ENCODE measurements at places on chromosomes 5 and 9.
A peak's percentile ranks its signal among the peaks of the same experiment; 100 is the strongest.

DNA sequence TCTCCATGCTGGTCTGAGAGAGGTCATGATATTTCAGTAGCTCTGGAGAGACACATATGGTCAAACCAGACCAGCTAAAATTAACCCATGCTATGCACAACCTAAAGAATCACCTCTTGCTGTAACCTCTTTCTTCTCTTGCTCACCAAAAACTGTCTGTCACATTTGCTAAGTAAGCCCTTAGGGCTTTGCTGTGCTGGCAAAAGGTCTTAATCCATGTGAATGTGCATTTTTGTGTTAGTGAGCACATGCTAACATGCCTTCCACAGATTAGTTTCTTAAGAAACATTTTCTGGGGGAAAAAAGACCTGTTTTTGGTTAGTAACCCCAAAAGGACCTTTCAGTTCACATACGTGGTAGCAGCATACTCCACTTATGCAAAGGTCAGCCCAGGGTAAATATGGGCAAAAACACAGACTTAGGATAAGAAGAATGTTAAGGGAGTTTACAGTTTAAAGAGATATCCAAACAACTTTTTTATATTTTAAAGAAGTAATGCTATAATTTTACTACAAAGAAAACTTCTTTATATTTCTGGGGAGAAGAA lies 124.2 kb upstream of the CCDC152 start:
- DNase-seq = no peak

DNA sequence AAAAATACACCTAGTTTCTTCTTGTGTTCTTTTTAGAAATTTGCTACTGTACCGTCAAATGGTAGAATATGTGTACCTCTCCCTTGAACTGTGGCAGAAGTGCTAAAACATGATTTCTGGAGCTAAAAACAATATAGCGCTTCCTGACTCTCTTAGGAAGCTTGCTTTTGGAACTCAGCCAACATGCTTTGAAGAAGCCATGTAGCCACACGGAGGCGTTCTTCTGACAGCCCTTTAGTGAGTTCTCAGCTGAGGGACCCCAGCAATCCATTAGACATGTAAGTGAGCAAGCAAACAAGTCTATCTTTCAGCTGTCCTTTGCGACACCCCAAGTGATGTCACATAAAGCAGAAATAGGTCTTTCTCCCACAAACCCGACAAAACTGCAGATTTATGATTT lies 917.0 kb downstream of the CDH9 start:
- DNase-seq = no peak

DNA sequence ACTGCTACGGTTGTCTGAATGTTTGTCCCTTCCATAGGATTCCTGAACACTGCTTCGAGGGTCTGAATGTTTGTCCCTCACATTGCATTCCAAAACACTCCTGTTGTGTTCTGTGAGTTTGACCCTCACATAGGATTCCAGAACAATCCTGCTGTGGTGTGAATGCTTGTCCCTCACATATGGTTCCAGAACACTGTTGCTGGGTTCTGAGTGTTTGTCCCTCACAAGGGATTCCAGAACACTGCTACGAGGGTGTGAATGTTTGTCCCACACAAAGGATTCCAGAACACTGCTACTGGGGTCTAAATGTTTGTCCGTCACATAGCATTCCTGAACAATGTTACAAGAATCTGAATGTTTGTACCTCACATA lies 201.2 kb downstream of the FOXD4L6 start:
- DNase-seq = no peak

GRCh38 chr5:158079097-158079496 lies 220.2 kb upstream of the CLINT1 start:
- DNase-seq = no peak

DNA sequence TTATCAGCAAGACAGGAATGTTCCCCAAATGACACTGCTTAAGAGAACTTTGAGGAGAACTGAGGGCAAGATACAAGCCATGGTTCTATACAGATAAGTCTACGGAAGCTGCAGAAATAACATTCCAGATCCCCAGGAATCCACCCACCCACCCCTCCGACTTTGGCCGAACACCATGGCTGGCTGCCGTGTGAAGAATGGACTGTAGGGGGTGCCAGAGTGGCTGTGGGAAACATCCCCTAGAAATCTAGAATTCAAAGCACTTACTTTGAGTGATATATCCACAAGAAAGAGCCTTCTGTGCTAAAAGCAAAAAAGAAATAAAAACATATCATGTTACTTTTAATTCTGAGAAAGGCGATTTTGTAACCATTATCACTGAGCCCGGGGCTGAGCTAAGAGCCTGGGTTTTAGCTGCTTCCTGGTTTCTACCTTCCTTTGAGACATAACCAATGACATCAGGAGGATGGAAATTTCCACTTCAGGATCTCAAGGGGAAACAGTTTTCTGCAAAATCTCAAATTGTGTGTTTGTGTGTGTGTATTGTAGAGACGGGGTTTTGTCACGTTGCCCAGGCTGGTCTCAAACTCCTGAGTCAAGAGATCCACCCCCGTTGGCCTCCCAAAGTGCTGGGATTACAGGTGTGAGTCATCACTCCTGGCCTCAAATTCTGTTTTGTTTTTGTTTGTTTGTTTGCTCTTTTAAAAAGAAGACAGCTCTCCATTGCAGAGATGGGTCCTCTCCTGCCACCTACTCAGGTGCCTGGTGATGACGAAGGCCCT lies 36.4 kb downstream of the GGTA1 start:
- DNase-seq = no peak

DNA sequence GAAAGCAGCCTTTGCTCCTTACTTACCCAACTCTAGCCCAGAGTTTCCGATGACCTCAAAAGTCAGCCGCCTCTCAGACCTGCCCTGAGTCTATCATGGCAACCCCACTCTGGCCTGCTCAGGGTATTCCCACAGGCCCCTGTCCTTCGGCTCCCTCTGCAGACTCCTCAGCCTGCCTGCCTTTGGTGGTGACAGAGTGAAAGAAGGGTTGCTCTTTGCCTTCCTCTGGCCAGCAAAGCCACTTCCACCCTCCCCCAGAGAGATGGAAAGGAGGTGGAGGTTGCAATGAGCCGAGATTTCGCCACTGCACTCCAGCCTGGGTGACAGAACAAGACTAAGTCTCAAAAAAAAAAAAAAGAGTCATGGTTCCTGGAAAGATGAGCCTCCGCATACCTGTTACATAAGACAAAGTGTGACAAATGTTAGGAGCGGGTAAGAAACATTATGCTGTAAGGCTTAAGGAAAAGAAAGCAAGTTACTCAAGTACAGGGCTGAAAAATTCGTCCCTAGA lies 2.3 kb upstream of the SMIM33 start:
- DNase-seq = no peak

GRCh38 chr5:122415030-122415800 lies 103.2 kb downstream of the SNCAIP start:
- peak; percentile 53 for DNase-seq

- DNase-seq = no peak
These were observed 160.2 kb downstream of the DENND1A start for GRCh38 chr9:123769719-123770118.

GRCh38 chr9:90611568-90611967 lies 31.1 kb downstream of the DIRAS2 start:
- no peak for DNase-seq

- peak; percentile 55 for DNase-seq
These were observed 302.8 kb downstream of the EBF1 start for GRCh38 chr5:158796812-158797497.

DNA sequence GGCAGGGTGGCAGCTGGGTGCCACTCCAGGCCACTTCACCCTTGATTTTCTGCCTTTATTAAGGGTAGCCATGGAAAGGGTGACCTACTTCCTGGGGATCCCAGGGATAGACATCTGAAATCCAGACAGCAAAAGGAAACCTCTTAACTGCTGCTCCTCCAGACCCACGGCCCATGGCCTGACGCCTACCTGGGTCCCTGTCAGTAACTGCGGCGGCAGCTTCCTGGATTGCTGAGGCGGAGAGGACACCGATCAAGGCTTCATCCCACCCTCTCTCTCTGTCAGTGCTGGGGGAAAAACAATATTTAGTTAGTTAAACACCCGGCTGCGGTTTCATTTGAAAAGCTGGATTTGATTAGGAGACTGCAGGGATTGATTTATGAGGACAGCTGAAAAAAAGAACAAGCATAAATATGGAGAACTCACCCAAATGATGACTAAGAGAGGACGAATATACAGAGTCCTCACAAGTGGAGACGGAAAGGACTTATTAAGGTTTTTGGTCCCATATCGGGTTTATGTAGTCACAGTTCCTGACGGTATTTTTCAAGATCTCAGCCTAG lies 158.7 kb upstream of the KLF4 start:
- peak; percentile 55 for DNase-seq

GRCh38 chr5:106408570-106408969 lies 1262.2 kb downstream of the EFNA5 start:
- no peak for DNase-seq

DNA sequence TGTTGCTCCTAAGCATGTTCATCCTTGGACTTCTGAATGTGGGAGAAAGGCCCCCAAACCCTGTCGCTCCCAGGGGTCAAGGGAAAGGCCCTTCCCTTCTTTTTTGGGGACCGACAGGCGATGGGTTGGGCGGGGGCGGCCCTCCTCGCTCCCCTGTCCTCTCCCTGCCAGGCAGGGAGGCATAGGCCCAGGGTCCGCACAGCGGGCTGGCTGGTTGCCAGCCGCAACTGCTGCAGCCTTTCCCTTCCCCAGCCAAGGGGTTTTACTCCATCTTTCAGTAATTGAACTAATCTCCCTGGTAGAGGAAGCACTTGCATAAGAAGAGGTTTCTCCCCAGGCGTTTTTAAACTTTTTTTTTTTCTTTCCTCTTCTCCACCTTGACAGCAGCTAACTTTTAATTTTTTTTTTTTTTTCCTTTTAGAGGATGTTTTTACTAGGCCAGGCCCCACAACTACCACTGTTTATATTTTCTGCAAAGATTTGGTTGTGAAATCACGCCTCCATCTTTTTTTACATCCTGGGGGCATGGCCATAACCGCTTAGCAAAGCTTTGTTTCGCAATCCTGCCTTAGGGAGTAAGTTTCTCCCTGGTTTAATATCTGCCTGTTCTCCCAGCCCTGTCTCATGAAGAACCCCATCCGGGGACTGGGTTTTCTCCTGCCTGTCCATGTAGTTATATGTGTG lies 216.9 kb upstream of the ZNF608 start:
- peak; percentile 87 for DNase-seq

DNA sequence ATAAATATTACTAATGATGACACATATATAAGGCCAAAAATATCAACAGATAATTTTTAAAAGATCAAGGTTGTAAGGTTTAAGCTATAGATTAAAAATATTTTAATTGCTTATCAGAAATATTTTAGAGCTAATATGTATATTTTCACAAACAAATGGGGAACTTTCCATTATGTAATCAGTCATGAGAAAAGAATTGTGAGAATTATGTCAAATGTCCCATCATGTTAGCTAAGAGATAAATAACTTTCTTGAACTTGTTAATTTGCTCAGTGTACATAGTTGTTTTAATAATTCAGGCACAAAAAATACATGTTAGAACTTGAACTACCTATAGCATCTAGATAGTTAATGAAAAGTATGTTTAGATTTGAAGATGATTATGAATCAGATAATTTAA lies 67.7 kb downstream of the SYK start:
- DNase-seq = no peak

GRCh38 chr5:109740966-109741365 lies 51.2 kb downstream of the MAN2A1 start:
- no peak for DNase-seq

- no peak for DNase-seq
These were observed 26.3 kb upstream of the GALNT10 start for GRCh38 chr5:154164249-154164581.

GRCh38 chr9:136084063-136084944 lies 10.8 kb downstream of the NACC2 start:
- DNase-seq = no peak

GRCh38 chr9:133102190-133103021 lies 18.6 kb downstream of the RALGDS start:
- no peak for DNase-seq

DNA sequence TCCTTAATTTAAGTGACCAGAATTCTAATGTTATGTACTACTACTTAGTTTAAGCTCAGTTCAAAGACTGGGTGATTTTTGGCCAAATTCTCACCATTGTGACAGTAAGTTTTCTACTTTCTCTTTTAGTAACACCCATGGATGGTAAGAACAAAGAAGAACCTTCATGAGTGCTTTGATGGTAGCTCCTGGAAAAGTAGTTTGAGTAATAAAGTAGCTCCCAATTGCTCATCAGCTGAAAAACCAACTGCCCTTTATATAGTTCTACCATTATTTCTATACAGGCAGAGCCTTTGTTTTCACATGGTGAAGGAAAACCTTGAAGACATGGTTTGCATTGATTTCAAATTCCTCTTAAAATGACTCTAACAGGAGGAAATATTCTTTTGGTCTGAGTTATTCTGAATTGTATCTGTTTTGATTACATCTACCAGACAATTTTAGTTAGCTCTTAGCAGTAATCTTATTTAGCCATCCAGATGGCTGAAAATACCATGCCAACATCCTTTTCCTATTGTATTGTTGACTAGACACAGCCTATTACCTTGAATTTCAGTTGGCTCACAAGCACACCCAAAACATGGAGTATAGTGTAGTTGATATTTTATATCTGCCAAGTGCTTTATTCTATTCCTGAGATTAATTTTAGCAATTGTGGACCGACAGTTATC lies 23.7 kb upstream of the STARD4 start:
- DNase-seq = no peak

- DNase-seq = no peak
These were observed at the start of gene JADE2 for GRCh38 chr5:134524826-134525682. JADE2 (plus strand) TSS chr5:134525670; CDS start chr5:134535858, 10,188 bp downstream.

DNA sequence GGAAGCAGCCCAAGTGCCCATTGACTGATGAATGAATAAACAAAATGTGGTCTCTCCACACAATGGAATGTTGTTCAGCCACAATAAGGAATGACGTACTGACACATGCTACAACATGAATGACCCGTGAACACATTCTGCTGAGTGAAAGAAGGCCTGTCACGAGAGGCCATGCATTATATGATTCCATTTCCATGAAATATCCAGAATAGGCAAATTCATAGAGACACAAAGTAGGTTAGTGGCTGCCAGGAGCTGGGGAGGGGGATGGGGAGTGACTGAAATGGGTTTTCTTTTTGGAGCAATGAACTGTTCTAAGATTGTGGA lies 41.4 kb downstream of the BICD2 start:
- no peak for DNase-seq

DNA sequence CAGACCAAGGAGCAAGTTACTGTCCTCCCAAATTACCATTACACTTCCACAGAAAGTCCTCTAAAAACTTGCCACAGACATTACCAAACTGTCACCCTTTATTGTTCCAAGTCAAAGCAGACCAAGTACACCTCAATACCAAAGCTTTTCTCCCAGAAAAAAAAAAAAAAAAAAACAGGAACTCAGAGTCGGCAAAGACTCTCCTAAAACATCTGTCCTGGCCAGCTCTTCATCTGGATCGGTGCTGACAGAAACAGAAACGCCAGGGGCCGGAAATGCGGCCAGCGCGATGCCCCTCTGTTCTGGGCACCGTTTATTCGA lies 718 bp downstream of the DEPDC1B start:
- DNase-seq = no peak

- DNase-seq = no peak
These were observed 2.0 kb upstream of the SPATA31E1 start for GRCh38 chr9:87880683-87881082.

- DNase-seq = no peak
These were observed 199.2 kb upstream of the KLF4 start for GRCh38 chr9:107688728-107689127.
